Stimulated activated CD8-positive, alpha-beta memory T cell treated with anti-CD3 and anti-CD28 coated beads, Interleukin-2, amount 100 ng/mL, for 1 hour (primary cell): ENCODE measurements at places on chromosomes 16 and 17.

DNA sequence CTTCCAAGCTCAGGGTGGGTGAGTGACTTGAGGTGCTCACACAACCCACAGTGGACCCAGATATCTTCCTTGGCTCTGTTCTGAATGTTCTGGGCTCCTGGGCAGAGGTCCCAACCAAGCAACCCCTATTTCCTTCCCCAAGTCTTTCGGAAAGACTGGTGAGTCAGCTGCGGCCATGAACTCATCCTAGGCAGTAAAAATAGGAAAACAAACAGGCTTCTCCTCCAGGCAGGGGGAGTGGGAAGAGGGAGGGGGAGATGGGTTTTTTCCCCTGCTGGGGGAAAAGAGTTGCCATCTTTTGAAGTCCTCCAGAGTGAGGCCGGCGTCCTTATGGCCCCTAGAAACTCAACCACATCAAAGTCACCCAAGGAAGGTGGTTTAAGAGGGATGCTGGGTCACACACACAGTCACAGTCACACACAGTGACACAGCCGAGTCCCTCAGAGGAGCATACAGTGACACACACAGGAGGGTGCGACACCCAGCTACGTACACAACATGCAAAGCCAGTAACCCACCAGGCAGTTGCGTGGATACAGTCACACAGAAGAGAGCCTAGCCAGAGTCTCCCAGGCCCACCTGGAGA is 16.0 kb upstream of the DLX4 start:
- no peak for DNase-seq

DNA sequence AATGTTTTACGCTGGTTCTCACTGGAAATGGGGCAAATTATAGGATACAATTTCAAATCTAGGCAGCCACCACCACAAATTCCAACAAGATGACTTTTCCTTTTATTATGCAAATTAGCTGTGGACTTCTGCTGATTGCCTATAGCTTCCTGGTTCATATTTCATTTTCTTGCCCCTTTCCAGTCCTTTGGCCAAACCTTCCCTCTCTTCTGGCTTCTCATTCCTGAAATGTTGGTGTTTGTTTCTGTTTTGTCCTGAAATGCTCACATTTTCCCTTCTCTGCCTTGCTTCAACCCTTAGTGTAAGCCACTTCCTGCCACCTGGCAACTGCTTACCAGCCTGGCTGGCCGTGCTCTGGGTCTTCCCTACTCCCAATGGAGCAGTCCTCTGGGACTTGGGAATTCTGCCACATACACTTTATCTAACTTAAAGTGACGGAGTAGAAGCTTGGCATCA is 14.0 kb downstream of the PRSS54 start:
- no peak for DNase-seq

DNA sequence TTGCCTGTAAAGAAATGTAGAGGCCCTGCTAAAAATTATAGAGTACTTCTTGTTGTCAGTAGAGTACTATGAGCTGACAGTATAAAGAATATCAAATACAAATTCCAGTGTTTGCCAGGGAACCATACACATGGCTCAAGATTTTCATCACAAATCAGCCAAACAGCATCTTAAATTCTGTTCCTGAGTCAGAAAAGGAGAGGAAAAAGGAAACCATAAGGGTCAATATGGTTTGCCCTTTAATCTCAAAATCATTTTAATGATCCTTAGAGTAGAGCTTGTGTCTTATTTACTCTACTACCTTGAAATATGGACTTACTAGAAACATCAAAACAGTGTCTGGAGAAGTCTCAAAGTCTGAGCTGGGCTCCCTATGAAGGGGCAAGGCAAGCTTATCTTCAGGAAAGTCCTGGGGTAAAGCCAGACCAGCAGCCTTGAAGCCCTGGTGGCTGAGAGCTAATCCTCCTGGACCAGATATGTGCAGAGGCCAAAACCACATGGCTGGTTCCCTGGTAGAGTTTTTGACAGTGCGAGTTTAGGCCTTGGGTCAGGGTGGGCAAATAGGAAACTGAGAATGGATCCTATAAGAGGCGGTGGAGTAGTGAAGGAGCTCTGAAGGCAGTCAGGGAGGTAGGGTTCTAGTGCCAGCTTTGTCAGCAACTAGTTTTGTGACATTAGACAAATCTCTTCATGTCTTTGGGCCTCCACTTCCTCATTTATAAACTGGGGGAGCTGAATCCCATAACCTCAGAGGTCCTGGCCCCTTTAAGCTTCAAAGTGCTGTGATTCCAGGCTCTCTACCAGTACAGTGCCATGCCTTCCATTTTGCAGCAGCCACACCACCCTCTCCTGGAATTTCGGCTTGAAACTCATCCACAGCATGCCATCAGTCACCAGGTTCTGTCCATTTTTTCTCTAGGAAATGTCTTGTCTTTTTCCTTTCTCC is 38.9 kb downstream of the MRTFB start:
- no peak for DNase-seq

DNA sequence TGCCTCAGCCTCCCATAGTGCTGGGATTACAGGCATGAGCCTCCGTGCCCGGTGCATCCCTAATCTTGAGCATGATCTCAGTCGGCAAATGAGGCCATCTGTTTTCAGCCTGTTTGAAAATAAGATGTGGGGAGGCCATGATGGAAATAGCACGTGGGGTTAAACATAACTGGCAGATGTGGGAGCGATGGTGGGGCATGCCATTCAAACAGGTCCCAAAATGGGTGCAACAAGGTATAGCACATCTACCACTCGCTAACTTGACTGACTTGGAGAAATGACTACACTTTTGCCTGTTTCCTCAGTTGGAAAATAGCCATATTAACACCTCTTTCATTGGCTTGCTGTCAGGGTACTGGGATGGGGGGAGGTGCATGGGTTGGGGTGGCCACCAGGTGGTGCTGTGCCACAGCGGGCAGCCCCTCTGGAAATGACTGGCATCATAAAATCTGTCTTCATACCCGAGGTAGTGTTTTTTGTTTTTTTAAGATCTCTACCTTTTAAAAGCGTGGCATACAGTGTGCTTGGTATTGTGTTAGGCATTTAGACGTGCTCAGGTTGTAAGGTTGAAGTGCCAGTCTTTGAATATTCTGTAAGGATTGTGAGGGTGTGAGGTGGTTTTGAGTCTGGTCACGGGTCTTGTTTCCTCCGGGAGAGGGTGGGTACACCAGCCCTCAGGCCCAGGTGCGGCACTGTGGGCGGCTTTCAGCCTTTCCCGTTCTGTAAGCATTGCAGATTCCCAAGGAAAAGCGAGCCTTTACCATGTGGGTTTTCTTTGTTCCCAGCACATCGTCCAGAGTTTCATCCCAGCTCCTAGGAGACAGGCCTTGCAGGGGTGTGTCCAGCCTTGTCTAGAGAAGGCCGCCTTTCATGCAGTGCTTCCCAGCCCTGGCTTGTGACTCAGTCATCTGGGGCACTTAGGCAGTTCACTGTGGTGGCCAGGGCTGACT is 2.9 kb upstream of the TTYH2 start:
- DNase-seq, result peak; percentile 68

GRCh38 chr17:68356520-68356919 is 65.2 kb downstream of the ARSG start:
- peak; percentile 26 for DNase-seq

GRCh38 chr16:55539049-55539448 is 27.4 kb upstream of the CAPNS2 start:
- DNase-seq, result no peak

GRCh38 chr17:71099003-71099714 is 929.8 kb downstream of the KCNJ2 start:
- DNase-seq, result no peak

DNA sequence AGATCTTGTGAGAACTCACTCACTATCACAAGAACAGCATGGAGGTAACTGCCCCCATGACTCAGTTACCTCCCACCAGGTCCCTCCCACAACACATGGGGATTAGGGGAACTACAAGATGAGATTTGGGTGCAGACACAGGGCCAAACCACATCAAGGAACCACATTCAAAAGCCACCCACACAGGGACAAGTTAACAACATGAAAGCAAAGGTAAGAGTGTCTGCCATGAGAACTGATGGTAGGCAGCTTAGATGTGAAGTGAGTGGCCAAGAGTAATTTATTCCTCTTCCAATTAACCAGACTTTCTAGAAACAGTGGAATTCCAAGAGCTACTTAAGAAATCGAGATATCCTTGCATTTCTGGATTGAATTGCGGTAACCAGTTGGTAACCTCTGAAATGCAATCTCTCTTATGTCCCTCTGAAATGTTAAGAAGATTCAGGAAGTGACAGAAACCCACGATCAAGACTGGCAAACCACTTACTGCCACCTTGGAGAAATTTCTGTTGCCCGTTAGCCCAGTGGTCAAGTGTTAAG is 167.4 kb upstream of the CACNG5 start:
- no peak for DNase-seq

GRCh38 chr17:12982224-12982623 is 35.6 kb downstream of the ELAC2 start:
- no peak for DNase-seq

- no peak for DNase-seq
These were observed 22.5 kb upstream of the CIBAR2 start for GRCh38 chr16:85134789-85135142.

DNA sequence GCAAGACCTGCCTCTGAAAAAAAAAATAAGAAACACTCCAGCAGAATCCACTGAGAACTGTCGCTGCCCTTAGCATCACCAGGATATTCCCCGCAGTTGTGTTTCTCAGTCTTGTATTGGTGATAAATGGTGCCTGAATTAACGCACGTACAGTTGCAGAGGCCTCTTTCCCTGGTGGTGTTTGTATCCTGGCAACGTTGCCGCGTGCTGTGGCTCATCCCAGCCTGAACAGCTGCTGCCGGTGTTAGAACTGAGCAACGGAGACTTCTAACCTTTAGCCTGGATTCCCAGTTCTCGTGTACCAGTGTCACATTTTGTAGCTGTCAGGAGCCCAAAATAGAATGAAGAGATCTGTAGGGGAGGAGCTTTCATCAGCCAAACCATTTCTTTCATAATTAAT is 4.8 kb downstream of the MLYCD start:
- DNase-seq, result no peak

DNA sequence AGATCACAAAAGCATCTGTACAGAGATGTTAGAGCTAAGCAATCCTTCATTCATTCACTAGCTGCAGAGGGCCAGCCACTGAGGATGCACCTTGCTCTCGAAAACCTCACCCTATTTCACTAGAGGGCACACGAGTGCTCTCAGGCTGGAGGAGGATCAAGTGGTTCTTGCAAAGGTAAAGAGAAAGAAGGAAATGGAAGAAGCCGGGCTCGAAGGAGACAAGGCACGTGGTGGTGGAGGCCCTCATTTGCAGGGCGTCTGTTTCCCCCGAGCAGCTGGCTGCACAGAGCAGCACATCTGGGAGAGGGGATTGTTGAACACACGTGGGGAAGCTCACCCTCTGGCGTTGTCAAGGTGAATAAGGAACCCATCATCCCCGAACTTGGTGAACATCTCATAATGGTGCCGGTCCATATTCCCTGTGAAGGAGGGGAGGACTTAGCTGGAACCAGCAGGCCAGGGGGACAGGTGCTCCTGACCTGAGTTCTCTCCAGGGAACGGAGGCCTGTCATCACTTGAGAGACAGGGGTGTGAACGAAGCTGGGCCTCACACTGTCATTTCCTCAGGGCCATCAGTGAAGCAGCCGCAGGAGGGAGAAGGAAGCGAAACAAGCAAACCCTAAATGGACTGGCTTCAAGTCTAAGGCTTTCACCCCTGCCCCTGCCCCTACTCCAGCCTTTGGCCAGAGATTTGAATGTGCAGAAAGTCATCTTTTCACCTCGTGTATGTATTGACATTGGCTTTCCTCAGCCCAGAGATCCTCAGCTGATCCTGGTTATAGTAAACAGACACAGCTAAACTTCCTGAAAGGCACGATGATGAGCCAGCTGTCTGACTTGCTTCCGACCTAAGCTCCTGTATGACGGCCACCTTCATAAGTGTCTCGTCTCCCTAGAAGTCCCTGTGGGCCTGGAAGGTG is 27.6 kb downstream of the PRKAR1A start:
- no peak for DNase-seq
